Right lobe of liver (tissue), 6 donors: ENCODE measurements at places on chromosomes 11 and 22. TPM values are rescaled to one million over a fixed set of nuclear protein-coding genes. Genes with fewer than 3 reads are reported as not detected.

DNA sequence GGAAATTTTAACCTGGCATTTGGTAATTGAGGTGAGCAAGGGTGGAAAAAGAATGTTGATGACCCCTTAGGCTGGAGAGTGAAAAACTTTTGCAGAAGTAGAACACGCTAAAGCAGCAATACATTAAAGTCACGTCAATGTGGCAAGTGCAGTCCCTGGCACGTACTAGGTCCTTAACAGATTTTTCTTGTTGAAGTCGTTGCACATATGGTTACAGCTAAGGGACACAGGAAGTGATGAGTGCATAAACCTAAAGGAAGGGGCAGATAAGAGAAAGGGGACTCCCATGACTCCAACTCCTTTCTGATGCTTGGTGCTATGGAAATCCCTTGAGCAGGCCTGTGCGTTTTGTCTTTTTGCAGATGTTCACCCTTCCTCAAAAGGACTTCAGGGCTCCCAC is 1.2 kb downstream of the ACCS start:
- no peak for DNase-seq

GRCh38 chr11:34303028-34303570 is 54.7 kb downstream of the ABTB2 start:
- no peak for DNase-seq

- DNase-seq, result no peak
Observed at GRCh38 chr11:76558891-76559290, 111.7 kb downstream of the LRRC32 start.

Gene SCT
- total RNA-seq, result not detected

Gene SLC22A12
- not detected for total RNA-seq

Gene GRIA4
- not detected for total RNA-seq
